Cerebellar nuclear complex (tissue), 1 donor: ENCODE measurements at places on chromosomes 11 and 22.

- DNase-seq, result no peak
Measured at GRCh38 chr22:48722661-48723060, 1105.0 kb downstream of the BRD1 start.

DNA sequence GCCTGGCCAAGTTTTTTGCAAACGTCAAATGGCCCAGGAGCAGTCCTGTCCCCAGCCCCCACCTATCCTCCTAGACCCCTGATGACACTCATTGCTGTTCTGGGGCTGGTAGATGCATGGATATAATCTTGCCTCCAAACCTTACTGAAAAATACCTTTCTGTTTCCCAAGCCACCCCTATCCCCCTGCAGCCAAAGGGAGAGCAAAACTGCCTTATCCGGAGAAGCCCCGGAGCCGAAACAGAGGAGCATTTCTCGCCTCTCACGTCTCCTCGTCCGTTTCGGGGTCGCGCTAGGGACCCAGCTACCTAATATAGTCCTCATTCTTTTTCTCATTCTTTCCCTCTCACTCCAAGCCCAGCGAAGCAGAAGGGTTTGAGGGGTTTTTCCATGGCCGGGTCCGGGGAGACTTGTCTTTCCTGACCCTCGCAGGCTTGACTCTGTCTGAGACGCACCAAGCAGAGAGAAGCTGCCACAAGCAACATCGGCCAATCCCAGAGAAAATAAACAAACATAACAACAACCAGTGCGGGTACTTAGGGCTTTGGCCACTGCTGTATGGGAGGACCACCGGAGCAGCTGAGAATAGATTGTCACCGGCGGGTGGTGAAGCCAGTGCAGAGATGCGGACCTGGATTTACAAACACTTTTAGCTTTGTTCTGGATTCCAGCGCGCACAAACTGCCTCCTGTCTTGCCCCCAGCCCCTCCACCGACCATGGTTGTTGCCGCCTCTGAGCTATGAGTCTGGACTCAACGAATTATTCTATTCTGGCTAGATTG is 1.6 kb downstream of the BSX start:
- DNase-seq, result no peak

DNA sequence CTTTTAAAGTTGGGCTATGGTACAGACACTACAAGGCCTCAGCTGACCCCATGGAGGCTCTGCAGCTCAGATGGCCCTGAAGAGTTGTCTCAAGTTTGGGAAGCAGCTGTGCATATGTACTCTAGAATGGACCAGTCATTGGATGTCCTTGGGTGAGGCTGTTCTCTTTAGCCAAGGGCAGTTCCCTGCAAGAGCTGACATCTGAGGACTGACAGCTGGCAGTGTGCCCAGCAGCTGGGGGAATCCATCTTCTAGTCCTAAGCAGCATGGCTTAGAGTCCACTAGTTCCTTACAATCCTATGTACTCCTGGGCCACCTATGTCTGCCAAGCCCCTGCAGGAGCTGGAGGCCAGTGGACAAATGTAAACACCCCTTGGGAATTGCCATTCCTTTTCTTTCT is 76.5 kb downstream of the C11orf91 start:
- DNase-seq, result no peak

- DNase-seq, result no peak
Measured at GRCh38 chr11:46263120-46263519, 14.3 kb upstream of the CREB3L1 start.

- no peak for DNase-seq
Measured at GRCh38 chr11:104340590-104340989, 176.6 kb upstream of the PDGFD start.

GRCh38 chr22:36027935-36028645 is 534 bp downstream of the RBFOX2 start:
- peak; percentile 39 for DNase-seq

- no peak for DNase-seq
Measured at GRCh38 chr11:26244207-26244606, 87.7 kb upstream of the ANO3 start.

DNA sequence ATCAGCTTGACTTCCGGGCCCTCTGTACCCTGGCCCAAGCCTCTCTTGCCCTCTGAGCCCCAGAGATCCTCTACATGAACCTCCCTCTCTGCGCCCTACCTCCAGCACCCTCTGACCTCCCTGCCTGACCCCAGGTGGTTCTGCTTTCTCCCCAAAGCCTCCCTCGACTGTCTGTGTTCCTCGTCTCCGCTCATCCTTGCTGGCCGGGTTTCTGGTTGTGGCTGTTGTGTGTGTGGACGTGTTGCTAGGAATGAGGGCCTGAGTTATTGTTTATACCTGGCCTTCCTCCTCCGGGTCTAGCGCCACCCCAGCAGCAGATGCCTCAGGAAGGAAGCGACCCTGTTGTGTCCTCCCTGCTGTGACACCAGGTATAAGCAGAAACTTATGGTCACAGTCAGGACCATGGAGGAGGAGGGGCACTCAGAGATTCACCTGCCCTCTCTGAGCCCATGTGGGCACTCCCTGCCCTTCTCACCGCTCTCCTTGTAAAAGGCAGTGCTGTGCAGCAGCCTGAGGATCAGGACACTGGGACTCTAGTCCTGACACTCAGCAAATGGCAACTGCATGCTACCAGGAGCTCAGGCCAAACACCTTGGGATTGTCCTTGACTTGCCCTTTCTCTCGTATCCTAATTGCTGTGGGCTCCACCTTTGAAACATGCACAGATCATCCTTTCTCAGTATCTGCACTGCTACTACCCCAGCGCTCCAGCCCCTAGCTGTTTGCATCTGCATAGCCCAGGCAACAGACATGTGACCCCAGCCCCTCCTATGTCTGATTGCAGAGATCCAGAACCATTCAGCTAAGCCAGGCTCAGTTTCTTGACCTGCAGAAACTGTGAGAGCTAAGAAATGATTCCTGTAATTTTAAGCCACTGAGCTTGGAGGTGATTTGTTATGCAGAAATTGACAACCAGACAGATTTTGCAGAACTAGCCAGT is 140.1 kb downstream of the ST3GAL4 start:
- no peak for DNase-seq

DNA sequence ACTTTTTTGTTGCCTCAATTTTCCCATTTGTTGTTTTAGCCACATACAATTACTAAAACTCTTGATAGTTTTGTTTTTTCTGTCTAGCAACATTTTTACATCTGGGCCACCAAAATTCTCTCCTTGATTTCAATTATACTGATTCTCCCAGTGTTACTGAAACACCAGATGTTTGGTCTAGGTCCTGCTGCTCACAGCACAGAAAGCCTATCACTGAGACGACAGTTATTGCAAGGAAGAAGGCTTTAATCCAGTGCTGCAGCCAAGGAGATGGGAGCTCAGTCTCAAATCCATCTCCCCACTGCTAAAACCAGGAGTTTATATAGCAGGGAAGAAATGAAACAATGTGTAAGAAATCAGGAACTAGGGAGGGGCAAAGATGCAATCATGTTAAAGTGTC is 837.7 kb upstream of the CNTN5 start:
- DNase-seq, result no peak

DNA sequence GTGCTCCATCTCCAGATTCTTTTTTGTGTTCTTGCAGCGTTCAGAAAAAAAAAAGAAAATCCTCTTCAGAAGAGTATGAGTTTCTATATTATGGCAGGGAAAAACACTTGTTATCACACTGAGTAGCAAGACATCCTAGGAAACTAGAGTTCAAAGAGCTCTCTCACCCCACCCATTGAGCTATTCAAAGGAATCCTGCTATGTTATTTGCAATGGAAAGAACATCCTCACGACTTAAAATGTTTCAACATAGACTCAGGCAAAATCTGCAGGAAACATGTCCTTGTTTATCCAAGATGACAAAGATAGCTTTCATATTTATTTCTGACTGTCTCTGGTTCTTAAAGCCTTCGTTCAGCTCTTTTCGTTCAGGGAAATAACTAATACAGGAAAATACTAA is 331.6 kb upstream of the ANO5 start:
- DNase-seq, result no peak

DNA sequence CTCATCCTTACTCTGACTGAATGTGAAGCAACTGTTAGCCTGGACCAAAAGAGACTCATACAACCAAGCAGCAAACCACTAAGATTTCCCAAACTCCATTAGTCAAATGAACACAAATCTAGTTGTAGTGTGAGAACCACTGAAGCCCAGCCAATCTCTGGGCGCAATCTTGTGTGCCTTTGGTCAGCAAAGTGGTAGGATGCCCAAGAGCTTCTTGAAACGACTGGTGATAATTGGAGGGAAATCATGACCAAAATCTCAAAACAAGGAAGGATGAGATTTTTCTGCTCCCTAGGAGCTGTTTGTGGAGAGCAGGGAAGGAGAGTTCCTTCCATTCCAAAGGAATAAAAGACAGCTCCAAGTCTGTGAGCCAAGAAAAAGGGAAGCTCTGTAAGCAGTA is 24.0 kb downstream of the F2 start:
- no peak for DNase-seq

DNA sequence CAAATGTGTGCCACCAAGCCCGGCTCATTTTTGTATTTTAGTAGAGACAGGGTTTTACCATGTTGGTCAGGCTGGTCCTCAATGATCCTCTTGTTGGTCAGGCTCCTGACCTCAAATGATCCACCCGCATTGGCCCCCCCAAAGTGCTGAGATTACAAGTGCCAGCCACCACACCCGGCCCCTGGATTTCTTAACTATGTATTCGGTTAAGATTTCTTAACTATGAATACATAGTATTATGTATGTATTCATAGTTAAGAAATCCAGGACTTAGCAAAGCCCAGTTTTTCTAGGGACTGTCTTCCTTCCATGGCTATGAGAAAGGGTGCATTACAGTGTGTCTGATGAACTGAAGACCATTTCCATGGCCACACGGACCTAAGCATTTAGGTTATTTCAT is 1.7 kb downstream of the C11orf91 start:
- DNase-seq, result no peak

GRCh38 chr11:70085815-70086769 is 8.0 kb downstream of the ANO1 start:
- no peak for DNase-seq

- DNase-seq, result no peak
Measured at GRCh38 chr11:127345819-127346459, 345.4 kb upstream of the KIRREL3 start.

DNA sequence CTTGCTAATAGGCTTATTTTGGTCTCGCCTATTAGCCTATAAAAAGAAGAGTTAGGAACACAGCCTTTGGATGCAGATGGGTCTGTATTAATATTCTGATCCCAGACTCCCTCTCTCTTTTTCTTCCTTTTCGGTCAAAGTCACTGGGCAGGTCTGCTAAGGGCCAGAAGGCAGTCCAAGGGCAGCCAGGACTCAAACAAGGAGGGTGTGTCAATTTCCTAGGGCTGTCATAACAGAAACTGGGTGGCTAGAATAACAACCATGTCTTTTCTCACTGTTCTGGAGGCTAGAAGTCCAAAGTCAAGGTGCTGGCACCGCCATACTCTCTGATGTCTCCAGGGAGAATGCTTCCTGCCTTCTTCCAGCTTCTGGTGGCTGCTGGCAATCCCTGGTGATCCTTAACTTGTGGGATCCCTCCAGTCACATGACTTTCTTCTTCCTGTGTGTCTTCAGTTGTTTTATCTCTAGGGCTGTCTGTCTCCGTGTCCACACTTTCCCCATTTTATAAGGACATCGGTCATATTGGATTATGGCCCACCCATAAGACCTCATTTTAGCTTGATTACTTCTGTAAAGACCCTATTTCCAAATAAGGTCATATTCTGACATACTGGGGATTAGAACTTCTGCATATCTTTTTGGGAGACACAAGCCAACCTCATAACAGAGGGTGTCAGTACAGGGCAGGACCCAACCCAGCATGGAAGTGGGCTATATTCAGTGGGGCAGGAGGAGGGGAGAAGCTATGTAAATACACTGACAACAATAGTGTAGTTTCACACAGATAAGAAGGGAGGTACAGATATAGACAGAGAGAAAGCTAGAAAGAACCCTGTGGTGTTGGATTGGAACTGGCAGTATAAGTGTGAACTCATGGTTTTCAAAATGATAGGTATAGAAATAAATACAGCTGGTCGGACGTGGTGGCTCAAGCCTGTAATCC is 5.9 kb upstream of the CSF2RB start:
- DNase-seq, result no peak

DNA sequence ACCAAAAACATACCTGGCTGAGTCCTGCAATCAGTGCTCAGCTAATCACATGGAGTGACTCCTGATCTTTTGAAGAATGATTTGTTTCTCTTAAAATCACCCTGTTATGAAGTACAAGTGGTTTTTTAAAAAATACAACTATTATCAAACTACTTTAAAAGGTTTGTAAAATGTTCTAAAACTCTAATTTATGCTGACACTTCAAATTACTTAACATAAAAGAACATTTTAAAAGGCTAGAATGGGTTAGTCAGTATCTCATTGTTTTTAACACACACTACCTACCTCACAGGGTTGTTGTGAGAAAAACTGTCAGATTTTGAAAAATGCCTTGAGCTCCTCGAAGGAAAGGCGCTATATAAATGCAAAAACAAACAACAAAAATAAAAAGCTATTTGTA is 33.2 kb downstream of the KMT5B start:
- no peak for DNase-seq

GRCh38 chr22:43883719-43884415 is 7.9 kb downstream of the PNPLA5 start:
- DNase-seq, result no peak

DNA sequence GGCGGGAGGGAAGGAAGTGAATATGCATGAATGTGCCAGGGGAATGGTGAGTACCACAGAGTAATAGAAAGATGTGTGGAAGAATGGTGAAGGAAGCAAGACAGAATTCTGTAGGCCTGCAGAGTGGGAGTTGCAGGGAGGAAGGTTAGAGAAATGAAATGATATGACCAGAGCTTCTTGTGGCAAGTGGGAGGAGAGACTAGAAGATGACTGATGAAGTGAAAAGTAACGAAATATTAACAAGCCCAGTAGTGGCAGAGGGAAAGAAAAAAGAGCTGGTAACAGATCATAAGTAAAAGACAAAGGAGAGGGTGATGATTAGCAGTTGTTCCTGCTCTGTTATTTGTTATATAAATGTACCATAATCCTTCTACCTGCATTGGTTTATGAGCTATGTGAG is 1.0 kb upstream of the ALKBH8 start:
- DNase-seq, result no peak

DNA sequence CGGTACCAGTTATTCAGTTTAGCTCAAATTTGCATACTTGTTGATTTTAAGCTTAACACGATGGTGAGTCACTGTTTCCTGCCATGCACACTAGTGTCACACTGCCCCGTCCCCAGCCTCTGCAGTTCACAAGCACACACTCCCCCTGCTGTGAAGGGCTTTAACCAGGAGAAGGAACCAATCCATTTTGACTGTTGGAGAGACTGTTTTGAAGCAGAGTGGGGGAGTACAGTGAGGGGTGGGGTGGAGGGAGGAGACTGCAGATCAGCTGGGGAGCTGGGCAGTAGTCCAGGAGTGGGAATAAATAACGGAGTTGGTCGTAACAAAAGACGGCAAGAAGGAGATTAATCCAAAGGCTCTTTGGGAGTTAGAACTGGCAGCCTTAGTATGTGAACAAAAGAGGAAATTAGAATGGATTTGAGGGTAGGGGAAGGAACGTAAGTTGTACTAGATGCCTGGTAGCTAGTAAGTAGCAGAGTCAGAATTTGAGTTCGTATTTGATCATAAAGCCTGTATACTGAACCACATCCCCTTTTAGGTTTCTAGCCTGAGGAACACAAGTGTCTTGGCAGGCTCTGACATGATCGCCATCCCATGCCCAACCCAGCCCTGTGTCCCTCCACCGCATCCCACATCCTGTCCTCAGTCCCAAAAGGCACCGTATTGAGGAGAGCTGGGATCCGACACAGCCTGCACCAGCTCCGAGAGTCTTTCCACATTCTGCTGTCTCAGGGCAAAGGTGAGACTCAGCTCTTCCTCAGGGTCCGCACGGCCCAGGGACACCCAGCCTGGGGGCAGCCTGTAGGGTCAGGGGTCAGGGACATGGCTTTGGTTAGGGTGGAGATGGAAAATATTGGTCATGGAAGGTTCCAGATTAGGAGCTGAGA is 862 bp downstream of the TPP1 start:
- DNase-seq, result no peak

- no peak for DNase-seq
Measured at GRCh38 chr22:39731881-39732555, 161.5 kb downstream of the CACNA1I start.
